Activated CD8-positive, alpha-beta memory T cell treated with anti-CD3 and anti-CD28 coated beads for 24 hours (primary cell): ENCODE measurements at places on chromosomes 1 and 21.

- no peak for DNase-seq
These were observed 78.0 kb downstream of the MPZL1 start for GRCh38 chr1:167799747-167800146.

GRCh38 chr1:45833361-45833760, 29.9 kb downstream of the MAST2 start:
- DNase-seq, result no peak

DNA sequence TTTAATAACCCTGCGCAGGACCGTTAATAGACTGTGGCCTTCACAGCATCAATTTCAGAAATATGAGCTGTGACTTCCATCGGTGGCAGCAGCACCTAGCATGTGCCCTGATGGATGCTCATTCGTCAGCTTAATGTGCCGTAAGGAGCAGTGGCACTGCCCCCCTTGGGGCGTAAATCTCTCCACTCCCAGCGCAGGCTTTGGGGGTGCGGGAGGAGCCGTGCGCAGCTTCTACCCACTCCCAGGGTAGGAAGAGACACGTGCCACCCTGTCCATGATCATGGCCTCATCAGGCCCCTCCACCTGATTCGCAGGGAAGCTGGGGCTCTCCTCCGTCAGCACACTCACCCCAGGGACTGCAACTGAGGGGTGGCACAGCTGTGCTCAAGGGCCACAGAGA, 149.5 kb downstream of the NPHP4 start:
- DNase-seq, result no peak

DNA sequence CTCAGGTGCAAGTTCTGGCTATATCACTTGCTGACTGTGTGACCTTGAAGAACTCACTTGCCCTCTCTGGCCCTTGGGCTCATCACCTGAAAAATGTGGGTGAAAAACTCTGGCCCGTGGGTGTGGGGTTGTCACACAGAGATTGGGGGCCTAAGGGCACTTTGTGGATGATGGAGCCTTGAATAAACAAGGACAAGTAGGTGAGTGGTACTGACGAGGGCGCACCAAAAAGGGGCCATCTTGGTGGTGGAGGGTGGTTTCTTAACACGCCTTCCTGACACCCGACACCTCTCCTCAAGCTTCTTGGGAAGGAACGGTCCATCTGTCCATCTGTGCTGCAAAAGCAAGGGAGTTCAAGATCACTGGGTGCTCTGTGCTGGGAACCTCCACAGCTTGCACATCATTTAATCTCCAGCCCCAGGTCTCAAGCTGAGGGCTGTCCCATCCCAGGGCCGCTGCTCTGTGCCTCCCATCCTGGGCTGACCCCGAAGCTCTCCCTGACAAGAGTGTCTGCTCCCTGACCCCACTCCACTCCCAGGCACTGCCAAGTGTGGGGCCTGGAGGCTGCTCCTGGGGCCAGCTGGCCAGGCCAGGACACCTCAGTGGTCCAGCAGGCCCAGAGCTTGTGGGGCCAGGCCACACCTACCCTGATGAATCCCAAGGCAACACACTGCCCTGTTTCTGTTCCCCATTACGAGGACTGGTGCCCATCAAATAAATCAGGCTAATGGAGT, 97.3 kb downstream of the GLIS1 start:
- no peak for DNase-seq

- DNase-seq, result no peak
These were observed 13.8 kb upstream of the UBXN10 start for GRCh38 chr1:20172033-20172590.

- DNase-seq, result peak; percentile 83
These were observed 705 bp upstream of the SLC50A1 start for GRCh38 chr1:155134880-155135414.

GRCh38 chr1:65799601-65800000, 6.9 kb downstream of the PDE4B start:
- no peak for DNase-seq

GRCh38 chr1:52365071-52365745, 797 bp downstream of the CC2D1B start:
- DNase-seq, result no peak

- no peak for DNase-seq
These were observed 17.8 kb downstream of the HLCS start for GRCh38 chr21:36948686-36949085.

DNA sequence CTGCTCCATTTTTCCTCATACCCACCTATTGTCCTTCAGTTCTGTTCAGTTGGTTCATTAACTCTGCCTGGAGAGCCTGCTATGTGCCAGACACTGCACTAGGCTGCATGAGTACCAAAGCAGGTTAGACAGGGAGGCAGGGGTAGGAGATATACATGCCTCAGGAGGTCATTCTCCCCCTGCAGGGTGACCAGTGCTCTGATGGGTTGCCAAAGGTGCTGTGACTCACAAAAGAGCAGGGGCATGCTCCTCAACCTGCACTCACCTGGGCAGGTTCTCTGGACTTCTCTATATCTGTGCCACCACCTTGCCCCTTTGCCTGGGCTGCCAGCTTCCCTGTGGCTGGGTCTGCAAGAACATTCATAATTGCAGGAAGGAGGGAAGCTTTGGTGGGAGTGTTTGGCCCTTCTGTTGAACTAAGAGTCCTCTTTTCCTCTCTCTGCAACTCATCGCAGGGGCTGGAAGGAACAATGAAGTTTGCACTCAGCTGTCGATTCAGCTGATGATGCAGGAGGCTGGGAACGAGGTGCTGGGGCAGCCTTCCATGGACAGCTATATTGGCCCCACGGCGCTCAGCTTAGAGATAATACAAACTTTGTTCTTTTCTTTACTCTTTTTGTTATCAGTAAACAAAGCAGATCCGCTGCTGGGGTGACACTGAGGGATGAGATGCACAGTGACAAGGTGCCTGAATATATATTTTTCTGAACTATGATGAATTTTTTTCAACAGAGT, 356.4 kb upstream of the PLXNA2 start:
- DNase-seq, result no peak

DNA sequence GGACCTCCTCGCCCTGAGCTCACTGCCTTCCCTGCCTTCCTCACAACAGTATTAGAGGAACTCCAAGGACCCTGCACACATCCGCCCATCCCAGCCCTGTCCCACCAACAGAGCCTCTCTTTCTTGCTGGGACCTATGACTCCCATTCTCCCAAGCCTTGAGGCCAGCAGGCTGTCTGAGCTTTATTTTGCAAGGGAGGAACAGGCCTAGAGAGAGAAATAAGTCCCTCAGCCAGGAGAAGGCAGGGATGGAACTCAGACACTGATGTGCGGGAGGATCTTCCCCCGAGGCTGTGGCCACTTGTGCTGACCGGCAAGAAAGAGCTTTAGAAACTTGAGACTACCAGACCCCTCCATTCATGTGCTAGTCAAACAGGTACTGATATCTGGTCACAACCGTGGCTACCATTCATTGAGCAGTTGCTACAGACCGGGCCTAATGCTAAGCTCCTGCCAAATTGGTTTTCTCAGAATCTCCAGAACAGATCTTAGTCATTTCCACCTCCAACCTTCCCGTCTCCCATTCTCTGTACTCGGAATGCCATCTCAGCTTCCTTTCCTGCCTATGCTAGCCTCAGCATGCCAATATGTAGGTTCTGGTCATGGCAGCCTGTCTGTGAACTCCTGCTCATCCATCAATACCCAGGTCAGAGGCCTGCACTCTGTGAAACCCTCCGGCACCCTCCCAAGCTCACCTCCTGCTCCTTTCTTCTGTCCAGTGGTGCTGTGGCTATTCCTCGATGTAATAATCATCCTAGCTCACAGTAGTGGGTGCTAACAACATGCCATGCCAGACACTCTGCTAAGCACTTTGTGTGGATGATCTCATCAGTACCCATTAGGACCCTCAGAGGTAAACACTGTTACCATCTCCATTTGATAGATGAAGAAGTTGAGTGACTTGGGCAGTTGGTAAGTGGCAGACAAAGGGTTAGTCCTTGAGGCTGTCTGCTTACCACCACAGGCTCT, 3.8 kb downstream of the TMEM54 start:
- DNase-seq, result no peak

DNA sequence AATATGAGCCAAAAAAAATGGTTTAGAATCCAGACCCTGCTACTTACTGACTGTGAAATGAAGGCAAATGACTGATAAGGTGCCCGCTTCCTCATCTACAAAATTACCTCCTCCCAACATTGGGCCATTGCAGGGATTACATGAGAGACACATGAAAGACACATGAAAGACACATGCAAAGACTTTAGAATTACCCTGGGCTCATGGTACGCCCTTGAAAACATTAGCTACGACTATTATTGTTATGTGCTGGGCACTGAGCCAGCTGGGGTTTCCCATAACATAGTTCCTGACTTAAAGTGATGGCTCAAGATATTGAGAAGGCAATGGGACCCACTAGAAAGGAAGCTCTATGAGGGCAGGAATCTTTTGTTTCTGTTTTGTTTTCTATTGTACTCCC, 43.7 kb upstream of the KANK4 start:
- no peak for DNase-seq

DNA sequence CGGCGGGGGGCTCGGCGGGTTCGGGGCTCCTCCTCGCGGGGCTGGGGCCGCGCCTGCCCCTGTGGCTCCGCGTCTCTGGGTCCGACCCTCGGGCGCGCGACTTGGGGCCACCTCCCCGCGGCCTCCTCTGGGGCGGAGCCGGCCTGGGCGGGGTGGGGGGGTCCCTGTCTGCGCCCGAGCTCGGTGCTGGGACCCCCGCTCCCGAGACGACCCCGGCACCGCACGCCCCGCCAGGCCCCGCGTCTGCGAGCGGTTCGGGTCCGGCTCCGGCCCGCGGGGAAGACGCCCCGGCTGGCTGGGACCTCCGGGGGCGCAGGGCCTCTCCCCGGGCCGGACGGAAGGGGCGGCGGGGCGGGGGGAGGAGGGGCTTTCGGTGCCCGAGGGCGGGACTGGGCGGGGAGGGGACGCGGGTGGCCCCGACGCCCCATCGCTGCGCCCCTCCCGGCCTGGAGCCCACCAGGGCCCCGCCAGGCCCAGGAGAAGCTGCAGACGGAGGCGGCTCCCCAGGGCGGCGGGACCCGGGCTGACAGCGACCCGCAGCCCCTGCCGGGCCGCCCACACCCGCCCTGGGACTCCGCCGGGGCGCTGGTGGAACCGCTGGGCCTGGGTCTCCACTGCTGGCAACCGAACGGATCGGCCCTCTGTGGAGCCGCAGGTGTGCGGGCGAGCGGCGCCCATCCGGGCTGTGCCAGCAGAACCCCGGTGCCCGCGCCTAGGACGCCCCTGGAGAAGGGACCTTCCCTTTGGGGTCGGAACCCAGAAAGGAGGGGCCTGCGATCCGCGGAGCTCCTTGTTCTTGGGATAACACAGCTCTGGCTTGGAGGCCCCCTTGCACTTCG, 610 bp downstream of the COL6A2 start:
- peak; percentile 67 for DNase-seq

GRCh38 chr1:177800400-177801088, 169.3 kb downstream of the SEC16B start:
- DNase-seq, result no peak

DNA sequence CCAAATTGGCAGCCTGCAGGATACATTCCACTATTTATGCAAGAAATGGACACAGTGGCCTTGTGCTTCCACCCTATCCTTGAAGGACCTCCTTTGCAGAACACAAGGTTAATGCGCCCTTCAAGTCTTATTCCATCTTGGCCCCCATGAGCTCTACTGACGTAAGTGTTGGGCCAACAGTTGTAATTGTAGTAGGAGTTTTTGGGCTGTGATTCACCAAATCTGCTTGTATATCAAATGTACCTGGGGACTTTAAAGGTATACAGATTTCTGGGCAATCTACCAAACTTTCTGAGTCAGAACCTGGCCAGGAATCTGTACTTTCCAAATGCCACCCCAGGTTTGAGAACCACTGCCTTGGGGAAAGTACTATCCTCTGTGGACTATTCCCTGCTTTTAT, 100.9 kb upstream of the MARK1 start:
- no peak for DNase-seq

- DNase-seq, result no peak
These were observed 2.4 kb upstream of the ABL2 start for GRCh38 chr1:179231923-179232322.

DNA sequence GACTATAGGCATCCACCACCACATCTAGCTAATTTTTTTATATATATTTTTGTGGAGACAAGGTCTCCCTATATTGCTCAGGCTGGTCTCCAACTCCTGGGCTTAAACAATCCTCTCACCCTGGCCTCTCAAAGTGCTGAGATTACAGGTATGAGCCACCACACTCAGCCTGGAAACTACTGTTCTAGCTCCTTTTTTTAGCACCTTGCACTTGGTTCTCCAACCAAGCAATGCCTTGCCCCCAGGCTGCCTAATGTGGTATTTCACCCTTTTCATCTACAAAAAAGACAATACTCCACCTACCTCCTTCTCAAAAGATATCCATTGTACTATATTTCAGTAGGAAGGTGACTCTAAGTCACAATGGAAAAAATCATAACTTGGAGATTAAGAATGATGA, 6.7 kb downstream of the ARNT start:
- no peak for DNase-seq

DNA sequence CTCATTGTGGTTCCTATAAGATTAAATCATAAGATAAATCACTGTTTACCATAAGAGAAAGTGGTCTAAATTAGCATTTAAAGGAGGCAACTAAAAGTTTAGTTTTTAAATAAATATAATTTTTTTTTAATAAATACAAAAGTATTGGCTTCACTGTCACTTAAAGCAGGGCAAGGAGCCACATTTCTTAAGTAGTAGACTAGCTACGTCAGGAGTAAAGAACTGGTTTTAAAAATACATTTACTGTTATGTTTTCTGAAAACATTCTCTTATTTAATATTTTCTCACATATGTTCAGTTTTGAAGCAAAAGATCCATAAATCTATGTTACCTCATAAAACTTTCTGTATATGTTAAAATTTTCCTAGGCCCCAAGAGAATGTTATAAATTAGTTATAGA, 2.2 kb downstream of the ANGPTL1 start:
- no peak for DNase-seq

- DNase-seq, result no peak
These were observed 111.9 kb downstream of the ADSS2 start for GRCh38 chr1:244339776-244340175.

GRCh38 chr1:205026181-205026580, 16.8 kb upstream of the CNTN2 start:
- no peak for DNase-seq

DNA sequence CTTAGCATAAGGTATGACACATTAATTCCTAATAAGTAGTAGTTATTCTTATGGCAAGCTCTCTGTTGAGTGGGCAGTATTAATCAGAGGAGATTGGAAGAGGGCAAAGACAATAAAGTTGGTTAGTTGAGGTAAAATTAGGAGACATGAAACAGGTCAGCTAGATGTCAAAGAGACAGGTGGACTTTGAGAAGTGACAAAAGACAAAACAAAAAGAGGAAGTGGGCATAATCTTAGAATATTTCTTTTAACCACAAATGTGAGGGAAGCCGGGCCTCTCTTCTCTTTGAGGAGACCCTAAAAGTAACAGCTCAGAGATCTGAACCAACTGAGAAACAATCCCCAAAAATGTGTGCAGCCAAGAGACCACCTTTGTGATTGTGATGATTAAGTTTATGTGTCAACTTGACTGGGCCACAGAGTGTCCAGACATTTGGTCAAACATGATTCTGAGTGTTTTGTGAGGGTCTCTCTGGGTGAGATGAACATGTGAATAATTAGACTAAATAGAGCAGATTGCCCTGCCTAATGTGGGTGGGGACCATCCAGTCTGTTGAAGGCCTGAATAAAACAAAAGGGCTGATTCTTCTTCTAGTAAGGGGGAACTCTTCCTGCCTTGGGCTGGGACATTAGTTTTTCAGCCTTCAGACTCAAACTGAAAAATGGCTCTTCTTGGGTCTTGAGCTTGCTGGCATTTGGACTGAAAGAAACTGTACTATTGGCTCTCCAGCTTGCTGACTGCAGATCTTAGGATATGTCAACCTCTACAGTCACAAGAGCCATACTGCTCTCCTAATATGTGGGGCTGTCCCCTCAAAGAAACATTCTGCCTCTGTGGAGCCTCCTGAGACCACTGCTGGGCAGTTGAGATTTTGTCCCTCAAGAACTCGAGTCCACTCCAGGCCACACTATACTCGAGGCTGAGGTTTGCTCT, 40.0 kb downstream of the FCRL5 start:
- no peak for DNase-seq
